GM19239 (cell line): ENCODE measurements at places on chromosomes 6 and 20.

- DNase-seq: no peak
These were observed 4.9 kb downstream of the TBXT start for GRCh38 chr6:166162599-166163342.

GRCh38 chr6:16278048-16278724 is 39.8 kb downstream of the GMPR start:
- DNase-seq: no peak

DNA sequence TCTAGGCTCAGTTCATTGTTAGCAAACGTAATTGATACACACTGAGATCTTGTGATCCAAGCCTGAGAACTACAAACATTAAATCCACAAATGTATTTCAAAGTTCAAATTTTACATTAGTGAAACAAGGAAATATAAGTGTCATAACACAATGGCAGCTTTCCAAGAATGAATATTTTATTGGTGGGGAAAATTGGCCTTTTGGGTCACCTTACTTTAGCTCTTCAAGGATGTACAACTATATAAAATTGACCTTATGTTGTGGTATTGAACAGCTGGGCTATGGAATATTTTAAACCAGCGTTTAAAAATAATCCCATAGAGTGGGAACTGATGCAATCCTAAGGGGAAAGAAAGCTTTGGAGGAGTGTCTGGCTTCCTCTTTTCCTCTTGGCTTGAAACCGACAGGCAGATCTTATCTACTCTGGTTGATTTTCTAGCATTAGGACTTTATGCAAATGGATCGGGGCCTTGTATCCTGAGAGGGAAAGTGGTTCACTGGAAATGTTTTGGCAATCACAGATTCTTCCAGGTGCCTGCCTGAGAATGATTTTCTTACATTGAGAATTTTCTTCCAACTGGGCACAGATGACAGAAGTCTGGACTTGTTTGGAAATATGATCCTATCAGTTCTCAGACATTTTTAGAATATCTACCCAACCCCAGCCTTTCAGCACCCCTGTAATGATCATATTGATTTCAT is 184.8 kb upstream of the ECI2 start:
- no peak for DNase-seq

DNA sequence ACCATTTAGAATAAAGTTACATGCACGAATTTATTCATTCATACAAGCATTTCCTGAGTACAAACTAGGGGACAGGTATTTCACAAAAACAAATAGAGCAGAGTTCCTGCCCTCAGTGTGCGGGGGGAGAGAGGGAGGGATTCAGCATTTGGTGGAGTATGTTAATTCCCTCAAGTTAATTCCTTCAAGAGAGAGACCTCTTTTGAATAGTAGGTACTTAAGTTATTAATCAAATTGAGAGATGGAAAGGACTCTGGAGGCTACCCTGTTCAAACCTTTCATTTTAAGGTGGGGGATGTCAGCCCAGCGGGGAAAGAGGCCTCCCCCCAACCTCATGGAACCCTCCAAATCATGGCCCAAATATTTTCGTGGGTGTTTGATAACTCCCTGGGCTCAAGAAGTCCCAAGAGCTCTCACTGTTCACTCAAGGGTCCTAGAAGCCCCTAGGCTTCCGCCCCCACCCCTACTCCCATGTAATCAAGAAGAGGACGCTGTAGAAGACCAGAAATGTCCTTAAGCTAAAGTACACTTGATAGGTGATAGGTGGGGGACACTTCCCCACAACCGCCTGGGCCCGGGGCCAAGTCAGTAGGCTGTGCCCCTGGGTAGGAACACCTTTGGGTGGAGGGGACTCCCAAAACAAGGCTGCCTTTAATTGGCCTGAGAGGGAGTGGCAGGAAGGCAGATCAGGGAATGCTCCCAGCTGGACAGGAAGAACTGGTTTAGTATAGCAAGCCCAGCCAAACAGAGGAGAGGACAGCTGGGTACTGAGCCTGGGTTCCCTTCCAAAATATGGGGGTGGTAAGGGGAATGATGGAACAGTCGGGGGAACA is 2.9 kb downstream of the SDC4 start:
- DNase-seq: no peak

DNA sequence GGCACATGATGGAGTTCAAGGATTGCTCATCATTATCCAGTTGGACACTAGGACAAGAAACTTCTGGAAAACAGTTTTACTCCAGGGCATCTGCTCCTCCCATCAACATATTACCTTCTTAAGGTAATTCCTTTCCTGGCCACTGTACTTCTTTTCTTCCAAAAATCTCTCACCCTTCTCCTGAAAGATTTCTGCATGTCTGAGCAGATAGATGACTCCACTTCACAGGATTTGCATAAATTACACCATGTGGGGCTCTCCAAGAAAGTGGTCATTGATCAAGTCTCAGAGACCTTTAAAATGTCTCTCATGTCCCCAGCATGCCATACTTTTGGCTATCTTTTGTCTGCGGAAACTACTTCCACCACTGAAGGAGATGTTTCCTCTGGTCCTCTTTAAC is 103.2 kb upstream of the TNFAIP3 start:
- DNase-seq: no peak

- DNase-seq: no peak
These were observed 46.3 kb downstream of the OR2B2 start for GRCh38 chr6:27865850-27866356.

DNA sequence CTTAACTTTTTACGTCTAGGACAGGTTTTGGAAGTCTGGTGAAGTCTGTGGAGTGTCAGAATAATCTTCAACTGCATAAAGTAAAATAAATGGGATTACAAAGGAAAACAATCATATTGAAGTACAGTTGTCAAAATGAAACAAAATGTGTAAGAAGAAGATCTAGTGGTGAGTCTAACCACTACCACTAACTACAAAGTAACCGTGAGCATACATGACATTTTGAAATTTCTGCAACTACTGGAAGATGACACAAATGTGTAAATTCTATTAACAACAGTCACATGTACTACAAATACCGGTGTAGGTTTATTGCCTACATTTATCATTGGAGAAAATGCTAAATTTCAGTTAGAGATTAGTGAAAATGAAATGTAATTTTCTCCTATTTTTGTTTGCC is 29.7 kb downstream of the VPS52 start:
- DNase-seq: no peak

DNA sequence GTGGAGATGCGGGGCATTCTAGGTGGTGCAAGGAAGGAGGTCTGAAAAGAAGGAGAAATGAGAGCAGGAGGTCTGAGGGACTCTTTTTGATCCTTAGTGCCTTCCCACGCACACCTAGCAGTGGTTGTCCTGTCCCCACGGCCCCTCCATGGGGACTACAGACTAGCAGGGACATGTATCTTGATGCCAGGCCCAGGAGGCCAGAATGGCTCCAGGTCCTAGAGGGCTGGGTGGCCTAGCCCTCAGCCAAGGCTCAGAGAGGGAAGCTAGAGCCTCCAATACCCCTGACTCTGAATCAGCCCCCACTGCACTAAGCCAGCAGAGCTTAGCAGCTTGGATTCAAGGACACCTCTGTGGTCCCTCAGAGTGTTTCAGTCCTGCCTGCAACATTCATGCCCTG is 16.7 kb upstream of the BLCAP start:
- no peak for DNase-seq

DNA sequence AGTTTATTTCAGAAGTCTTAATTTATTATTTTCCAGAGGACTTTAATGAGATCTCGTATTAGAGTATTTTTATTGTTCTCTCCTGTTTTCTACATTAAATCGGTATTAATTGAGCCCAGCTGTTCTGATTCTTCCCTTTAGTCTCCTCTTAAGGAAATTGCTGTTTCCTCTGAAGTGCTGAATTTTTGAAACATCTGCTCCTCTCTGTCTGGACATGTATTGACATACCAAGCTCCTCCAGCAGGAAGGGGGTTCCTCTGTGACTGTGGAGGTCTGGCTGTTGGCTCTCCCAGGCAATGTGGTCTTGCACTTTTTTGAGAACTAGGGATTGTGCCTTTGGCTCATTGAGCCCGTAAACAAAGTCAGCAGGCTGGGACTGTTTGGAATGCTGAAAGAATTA is 74.9 kb downstream of the MAP3K4 start:
- DNase-seq: no peak

- peak; percentile 59 for DNase-seq
These were observed at the start of gene DOP1A for GRCh38 chr6:83067448-83068439. DOP1A (plus strand) TSS chr6:83067671; CDS start chr6:83096978, 29,307 bp downstream.

GRCh38 chr6:47310131-47310480 is 401 bp upstream of the TNFRSF21 start:
- DNase-seq: no peak

DNA sequence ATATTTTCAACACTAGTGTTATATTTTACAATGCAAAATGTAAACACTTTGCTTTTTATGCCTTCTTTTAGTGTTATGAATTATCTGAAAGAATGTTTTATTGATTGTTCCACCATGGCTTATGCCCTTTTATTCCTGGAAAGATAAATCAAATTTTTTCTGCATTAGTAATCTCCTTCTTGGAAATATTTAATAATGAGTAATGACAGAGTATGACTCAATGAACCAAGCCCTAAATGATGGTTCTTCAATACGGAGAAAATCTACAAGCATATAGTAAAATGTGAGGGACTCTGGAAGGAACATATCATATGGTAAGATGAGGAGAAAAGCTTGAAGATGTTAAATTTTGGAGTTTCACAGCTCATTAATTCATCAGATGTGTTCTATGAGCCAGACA is 929.6 kb downstream of the C6orf118 start:
- no peak for DNase-seq

- no peak for DNase-seq
These were observed 37.4 kb downstream of the VEGFA start for GRCh38 chr6:43807228-43808061.

GRCh38 chr6:16933532-16933931 is 168.3 kb upstream of the STMND1 start:
- DNase-seq: no peak

DNA sequence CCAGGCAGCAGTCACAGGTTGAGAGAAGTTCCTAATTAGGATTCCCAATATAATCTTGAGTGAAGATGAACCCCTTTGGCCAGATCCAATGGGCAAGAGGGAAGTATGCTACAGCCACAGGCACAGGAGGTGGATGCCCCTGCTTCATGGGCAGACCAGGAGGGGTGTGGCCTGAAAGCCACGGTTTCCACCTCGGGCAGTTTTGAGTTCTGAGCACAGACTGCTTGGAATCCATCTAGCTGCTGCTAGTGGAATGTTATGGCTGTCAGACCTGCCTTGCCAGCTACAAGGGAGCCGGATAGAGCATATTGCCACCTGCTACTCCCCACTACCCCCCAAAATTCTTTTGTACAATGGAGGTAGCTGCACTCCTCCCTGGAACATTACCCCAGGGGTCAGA is 672.9 kb downstream of the HACE1 start:
- DNase-seq: no peak

DNA sequence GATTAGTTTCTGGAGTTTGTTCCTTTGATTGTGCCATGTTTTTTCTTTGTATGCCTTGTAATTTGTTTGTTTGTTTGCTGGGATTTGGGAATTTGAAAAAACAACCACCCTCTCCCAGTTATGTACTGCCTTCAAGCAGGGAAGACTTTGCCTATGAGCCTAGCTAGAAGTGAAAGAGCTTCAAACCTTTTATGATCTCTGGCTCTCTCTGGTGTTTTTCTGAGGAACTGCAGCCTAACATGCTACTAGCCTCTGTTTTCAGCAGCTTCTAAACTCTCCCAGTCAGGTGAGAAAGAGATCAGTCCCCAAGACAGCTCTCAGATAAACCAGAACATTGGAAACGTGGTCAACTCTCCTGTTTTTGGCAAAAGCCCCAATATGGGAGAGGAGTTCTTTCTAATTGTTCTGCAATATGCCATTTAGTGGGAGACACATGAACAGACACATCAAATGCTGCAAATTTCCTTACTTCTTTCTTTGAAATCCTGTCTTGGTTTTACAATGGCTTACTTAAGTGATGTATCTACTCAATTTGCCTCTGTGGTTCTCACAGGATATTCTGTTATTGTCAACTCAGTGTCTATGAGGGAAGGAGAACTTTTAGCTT is 58.9 kb upstream of the SERINC1 start:
- DNase-seq: peak; percentile 35

DNA sequence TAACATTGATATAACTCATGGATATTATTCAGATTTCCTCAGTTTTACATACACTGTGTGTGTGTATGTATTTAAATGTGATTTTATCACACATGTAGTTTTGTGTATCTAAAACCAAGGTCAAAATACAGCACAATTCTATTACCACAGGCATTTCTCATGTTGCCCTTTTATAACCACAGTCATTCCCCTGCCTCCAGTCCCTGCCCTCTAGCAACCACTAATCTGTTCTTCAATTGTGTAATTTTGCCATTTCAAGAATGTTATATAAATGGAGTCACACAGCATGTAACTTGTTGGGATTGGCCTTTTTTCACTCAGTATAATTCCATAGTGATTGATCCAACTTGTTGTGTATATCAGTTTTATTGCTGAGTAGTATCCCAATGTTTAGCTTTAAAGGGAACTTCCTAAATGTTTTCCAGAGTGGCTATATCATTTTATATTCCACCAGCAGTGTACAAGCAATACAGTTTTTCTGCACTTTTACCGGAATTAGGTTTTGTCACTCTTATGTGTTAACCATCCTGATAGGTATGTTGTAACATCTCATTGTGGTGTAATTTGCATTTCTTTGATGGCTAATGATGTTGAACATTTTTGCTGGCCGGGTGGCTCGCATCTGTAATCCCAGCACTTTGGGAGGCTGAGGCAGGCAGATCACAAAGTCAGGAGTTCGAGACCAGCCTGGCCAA is 338.2 kb downstream of the SOX4 start:
- no peak for DNase-seq

GRCh38 chr20:45117581-45117980 is 2.6 kb upstream of the WFDC5 start:
- DNase-seq: no peak

- no peak for DNase-seq
These were observed 89.2 kb upstream of the RNF217 start for GRCh38 chr6:124873066-124873410.

DNA sequence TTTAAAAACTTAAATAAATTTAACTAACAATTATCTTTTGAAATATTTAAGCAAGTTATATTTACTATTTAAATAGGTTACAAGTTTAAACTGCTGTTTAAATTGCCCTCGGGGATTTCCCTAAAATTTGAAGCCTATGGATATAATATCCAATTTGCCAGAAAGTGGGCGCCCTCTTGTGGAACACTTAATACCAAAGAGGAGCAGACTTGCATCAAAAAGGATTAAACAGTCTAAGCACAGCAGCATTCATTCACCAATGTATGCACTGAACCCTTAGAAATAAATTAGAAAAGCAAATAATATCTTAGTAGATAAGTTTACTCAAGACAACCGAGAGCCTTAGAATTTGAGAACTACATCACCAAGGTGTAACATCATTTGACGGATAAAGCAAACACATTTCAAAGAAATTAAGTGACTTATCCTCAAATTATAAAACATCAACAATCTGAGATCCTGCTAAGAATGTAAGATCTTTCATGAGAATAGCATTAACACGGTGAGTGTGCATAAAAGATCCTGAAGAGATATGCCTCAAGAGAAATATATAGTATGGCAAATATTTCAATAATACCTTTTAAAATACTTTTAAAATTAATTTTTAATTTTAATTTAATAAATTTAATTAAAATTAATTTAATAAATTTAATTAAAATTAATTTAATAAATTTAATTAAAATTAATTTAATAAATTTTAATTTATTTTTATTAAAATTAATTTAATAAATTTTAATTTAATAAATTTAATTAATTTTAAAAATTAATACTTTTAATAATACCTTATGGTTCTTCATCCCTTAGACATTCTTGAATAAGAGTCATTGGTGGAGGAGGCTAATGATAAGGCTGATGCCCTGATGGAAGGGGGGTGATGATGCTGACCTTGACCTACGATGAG is 11.5 kb upstream of the MEP1A start:
- DNase-seq: no peak
